ENCODE measurements at places on chromosomes 5 and 9.
A peak's percentile ranks its signal among the peaks of the same experiment; 100 is the strongest.

DNA sequence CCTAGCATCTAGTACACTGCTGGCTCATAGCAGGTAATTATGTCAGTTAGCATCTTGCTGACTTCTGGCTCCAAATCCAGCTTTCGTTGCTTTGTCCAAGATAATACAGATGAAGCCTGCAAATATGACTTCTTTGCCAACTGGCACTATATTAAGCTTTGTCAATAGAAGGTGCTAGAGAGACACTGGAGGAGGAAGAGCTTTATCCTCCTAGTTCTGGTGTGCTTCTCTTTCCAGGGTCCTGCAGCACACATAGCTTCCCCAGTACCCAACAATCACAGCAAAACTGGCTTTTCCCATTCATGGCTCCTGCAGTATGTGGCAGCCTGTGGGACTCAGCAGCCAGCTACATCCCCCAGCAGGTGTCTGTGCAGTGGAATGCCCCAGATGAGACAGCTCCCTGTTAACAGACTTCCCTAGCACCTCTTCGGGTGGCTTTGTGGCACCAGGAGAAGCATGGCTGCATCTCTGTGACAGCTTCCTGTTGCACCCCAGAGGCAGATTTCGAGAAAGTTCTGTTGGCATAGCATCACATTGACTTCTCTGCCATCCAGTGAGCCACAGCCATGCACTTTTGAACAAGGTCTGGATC lies 147.8 kb downstream of the OXCT1 start:
- DNase-seq = no peak

GRCh38 chr9:126084696-126085095 lies 241.9 kb upstream of the MVB12B start:
- no peak for DNase-seq

DNA sequence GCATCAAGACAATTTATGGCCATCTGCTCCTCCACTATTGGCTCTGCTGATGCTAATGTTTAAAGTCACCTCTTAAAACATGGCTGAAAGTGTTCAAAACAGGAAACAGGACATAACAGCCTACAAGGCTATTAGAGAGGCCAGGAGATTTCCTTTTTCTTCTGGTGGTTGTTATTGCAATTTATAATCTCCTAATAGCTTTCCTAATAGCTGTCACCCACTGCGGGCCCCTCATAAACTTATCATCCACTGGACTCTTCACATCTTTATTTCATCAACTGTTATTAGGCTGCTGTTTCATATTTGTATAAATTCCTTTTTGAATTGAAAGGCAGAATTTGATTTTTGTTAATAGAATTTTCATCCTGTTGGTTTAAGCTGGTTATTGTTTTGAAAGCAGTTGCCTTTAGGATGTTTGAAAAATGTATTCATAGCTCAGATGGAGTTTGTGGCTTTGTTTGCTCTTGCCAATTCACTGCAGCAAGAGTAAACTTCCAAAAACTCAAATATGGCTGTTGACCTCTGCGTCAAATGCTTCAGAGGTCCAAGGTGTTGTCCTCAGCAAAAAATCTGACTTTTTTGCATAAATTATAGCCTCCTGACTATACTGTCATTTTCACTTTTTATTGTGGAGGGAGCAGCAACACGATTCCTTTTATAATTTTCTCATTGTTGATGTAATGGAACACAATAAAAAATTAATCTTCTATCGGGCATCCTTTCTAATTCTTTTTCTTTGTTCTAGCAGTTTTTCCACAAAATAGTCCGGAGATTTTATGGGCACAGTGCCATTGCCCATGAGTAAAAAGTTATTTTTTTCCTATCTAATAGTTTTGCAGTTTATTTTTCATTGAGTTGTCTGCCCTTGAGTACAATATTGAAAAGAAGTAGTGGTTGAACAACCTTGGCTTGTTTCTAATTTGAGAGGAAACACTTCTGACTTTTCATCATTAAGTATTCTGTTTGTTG lies 69.3 kb downstream of the MAT2B start:
- no peak for DNase-seq

- DNase-seq = no peak
These were observed 38.9 kb upstream of the SLIT3 start for GRCh38 chr5:169339869-169340268.

DNA sequence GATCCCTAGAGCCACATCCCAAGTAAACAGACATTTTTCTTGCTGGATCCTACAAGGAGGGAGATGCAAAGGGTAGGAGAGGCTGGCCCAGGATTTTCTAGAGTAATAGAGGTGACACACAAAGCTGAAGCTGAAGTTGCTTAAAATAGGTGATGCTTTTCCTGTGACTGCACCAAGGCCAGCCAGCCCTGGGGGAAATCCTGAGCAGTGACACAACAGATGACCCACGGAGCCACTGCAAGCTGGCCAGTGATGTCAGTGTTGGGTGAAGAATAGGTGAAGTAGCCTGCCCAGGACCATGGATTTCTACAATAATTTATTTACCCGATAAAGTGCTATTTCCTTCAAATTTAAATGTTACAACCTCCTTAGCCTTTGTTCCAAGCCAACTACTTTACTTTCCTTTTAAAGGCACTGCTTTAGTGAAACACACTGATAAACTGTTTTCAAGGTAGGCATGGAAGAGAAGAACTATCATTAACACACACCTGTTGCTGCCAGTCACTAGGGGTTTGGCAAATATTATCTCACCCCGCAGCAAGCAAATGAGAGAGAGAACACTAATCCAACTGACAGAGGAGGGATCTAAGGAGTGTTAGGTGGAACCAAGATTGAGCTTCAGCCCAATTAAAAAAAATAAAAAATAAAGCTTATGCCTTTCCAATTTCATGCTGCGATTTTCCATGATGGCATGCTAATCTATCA lies 123.5 kb downstream of the CTNND2 start:
- no peak for DNase-seq

GRCh38 chr9:96599298-96599697 lies 20.3 kb downstream of the CDC14B start:
- DNase-seq = no peak

DNA sequence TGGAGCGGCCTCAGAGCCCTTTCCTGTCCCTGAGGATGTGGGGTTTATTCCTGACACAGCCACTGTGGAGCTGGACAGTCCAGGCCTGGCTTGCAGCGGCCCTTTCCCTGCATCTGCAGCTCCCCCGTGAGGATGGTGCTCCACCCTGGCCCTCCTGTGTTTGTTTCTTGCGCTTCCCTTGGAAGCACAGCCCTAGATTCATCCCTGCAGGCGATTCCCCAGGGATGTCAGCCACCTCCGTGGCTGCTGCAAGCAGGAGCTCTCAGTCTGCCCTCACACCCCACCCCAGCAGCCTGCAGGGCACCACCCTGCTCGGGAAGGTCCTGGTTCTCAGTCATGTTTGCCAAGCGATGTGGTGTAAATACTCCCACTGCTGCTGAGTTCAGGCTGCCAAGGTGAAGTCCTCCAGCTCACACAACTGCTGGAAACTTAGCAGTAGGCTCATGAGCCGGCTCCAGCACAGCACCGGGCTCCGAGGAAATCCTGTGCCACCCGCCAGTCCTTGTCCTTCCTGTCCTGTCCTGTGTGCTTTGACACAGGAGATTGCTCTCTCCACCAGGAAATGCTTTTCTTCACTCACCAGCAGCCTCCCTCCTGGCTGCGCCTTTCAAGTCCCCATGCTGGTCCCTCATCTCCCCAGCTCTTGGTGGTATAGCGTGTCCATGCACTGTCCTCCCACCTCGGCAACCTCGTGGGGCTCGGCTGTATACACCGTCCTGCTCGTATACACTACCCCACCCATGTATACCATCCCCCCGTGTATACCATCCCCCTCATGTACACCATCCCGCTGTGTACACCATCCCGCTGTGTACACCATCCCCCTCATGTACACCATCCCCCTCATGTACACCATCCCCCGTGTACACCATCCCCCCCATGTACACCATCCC lies 16.2 kb downstream of the ROPN1L start:
- peak; percentile 87 for DNase-seq

- no peak for DNase-seq
These were observed 27.3 kb upstream of the TGFBI start for GRCh38 chr5:136001466-136001981.

DNA sequence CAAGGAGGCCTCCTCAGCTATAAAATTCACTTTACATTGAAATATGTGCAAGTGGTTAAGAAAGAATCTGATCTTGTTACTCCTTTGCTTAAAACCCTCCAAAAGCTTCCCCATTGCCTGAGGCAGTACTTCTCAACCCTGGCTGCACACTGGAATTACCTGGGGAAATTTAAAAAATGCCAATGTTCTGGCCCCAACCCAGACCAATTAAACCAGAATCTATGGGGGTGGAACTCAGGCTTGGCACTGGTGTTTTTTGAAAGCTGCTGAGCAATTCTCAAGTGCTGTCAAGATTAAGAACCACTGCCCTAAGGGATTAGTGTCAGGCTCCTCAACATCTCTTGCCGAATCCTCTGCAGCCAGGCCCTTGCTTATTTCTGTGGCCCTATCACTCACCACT lies 269.6 kb downstream of the ELAVL2 start:
- DNase-seq = no peak

- DNase-seq = no peak
These were observed 19.3 kb downstream of the ORM2 start for GRCh38 chr9:114348906-114349482.

DNA sequence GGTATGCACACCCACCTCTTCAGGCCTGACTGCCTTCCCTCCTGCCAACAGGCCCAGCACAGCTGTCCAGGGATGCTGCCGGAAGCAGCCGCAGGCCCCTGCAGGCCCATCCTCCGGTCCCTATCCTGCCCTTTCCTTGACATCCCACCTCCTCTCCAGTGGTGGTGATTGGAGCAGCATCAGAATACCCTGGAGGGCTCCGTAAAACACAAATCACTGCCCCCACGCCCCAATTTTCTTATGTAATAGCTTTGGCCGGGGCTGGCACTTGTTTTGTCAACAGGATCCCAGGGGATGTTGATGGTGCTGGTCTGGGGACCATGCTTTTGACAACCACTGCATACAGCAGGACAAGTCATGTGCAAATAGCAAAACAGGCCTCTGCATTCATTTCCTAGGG lies 274.5 kb downstream of the GADD45G start:
- no peak for DNase-seq

GRCh38 chr5:126138281-126138931 lies 284.8 kb upstream of the GRAMD2B start:
- DNase-seq = no peak

DNA sequence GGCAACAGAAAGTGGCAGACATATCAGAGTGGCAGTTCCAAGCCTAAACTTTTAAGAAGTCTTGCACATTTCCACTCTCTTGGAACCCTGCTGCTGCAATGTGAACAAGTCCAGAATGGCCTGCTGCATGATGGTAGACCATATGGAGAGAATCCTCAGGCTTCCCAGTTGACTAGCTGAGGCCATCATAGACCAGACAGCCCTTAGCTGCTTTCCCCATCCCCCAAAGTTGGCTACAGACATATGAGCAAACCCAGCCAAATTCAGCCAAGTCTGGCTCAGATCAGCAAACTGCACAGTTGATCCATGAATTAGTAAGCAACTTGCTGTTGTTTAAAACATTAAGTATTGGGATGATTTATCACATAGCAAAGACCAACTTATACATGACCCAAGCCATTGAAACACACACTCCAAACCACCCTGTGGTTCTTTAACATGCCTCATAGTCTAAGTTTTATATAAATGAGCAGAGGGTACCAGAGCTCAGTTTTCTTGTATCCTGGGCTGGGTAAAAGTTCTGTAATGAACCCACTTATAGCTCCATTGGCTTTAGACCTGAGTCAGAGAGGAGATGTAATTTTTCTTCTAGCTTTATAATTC lies 19.9 kb downstream of the PPP3R2 start:
- no peak for DNase-seq

- DNase-seq = no peak
These were observed 10.9 kb downstream of the RGMB start for GRCh38 chr5:98784411-98784810.

DNA sequence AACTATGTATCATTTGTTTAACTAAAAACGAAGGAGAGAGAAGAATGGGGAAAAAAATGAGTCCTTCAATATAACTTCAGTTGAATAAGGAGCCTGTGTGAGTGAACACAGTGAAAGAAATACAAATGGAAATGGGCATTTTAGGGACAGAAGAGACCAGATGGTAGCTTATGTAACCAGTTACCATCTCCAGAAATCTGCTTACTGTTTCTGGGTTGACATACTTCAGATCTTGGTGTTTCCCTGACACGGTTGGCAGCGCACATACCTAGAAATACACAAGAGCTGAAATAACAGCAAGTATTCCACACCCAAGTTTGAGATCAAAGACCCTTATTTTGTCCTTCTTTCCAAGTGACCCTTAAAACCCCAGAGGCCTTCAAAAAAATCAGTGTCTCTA lies 14.9 kb upstream of the GFRA3 start:
- no peak for DNase-seq

GRCh38 chr5:143056792-143057579 lies 286.8 kb downstream of the ARHGAP26 start:
- no peak for DNase-seq

DNA sequence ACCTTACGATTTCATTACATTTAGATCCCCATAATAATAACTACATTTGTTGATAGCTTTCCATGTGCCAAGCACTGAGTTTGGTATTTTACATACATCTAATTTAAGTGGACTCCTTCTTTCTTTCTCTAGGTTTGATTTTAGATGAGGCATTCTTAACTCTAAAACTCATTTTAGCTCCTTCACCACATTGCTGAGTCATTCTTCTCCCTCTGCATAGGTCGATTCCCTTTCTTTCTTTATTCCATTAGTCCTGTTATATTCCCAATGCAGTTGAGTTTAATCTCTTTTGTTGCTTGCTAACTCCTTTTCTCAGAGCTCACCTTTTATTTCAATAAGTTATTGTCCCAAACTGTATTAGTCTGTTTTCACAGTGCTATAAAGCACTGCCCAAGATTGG lies 329.8 kb downstream of the TAF11L14 start:
- DNase-seq = no peak

DNA sequence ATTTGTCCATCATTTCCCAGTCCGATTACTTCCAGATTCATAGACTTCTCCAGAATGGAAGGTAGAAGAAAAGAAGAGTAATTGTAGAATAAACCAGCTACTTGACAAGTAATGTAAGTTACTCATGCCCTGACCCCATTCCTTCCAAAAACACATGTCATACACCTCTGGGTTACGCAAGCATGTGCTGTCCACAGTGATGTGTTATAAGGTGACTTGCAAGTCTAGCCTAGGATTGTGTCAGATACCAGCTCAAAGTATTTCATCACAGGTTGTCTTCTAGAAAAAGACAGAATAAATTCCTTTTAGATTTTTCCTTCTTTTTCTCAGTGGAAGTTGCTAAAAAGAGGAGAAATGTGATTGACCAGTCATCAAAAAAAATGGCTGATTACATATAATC lies 8.0 kb upstream of the TLR4 start:
- no peak for DNase-seq

- DNase-seq = no peak
These were observed 265.1 kb downstream of the GAS1 start for GRCh38 chr9:86682240-86682639.

GRCh38 chr9:35831040-35831439 lies 2.0 kb downstream of the TMEM8B start:
- DNase-seq = no peak

DNA sequence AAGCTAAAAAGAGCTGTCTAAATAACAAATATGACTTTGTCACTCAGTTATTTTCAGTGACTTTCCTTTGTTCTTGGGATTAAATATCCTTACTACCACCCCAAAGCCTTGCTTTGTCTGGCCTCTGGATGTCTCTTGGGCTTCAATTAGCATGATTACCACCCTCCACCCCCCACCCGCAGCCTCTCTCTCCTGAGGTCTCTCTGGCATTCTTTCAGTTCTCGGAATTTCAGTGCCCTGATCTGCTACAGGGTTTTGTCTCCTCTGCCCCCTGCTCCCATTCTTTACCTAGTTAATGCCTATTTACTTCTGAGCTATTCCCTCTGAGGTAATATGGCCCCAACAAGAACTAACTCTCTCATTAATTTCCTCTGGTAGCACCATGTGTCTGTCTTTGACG lies 376.4 kb downstream of the DEPDC1B start:
- DNase-seq = no peak
